ENCODE measurements at places on chromosomes 4 and X.

GRCh38 chr4:1043651-1044468, 32.4 kb downstream of the FGFRL1 start:
- peak; percentile 34 for DNase-seq

GRCh38 chr4:106775636-106776035, 260.5 kb downstream of the DKK2 start:
- DNase-seq: no peak

GRCh38 chr4:8097721-8098345, 60.8 kb downstream of the ABLIM2 start:
- no peak for DNase-seq

- no peak for DNase-seq
These were observed 116.9 kb downstream of the RASL11B start for GRCh38 chr4:52979020-52979419.

DNA sequence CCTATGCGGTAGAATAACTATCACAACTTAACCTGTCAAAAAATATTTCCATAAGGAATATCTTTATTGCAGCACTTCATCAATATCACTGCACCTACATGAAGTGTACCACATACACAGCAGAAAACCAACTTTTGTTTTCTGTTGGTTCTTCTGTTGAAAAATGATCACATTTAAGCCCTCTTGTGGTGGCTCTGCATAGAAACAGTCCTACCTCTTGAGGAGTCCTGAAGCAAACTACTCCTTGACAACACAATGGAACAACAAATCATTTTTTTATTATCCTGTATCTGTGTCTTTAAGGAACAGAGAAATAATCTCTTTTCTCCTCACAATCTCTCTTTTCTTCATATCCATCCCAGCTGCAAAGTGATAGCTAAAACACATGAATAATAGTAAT, 39.8 kb upstream of the ATOH1 start:
- peak; percentile 3 for DNase-seq

DNA sequence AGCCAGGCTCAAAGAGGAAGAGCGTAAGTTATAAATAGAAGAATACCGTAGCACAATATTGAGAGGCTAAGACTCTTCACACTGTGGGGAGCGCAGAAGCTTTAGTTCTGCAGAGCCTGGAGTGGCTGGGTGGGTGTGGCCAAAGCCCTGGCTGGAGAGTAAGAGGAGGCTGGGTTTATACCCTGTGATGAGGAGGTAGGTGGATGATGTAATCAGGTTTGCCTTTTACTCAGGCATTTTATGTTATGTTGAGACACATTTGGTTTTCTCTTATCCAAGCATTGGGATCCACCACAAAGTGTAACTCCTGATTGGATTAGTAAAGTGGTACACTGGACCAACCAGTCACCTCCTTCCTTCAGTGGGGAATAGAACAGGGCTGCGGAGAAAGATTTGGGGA, 13.9 kb downstream of the CDS1 start:
- DNase-seq: peak; percentile 15

Data from activated CD4-positive, alpha-beta T cell treated with anti-CD3 and anti-CD28 coated beads, Interleukin-10, Interleukin-2, amounts not matched to agents 100 ng/mL and 50 ng/mL, durations not matched to agents 16 hours and 8 hours (primary cell).